ENCODE measurements at places on chromosomes 5 and 9. TPM values are rescaled to one million over a fixed set of nuclear protein-coding genes. Genes with fewer than 3 reads are reported as not detected.

DNA sequence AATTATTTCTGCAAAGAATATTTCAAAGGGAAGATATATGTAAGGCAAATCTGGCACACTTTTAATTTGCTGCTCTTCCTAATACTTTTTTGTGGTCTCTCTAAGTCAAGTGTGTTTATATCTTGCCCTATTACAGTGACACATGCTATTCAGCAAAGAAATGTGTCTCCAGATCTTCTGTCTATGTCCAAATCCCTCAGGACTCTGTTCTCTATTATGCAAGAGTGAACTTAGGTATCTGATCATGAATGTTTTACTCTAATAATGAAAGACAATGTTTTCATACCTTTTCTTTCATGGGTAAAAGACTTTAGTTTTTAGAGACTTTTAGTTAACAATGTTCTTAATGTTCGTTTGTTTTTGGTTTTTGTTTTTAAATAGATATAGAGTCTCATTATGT is 255.4 kb upstream of the DAB2 start:
- no peak for DNase-seq

GRCh38 chr9:122130837-122131236 is 28.7 kb downstream of the NDUFA8 start:
- no peak for DNase-seq

GRCh38 chr5:66565878-66566277 is 30.3 kb upstream of the MAST4 start:
- DNase-seq, result no peak

GRCh38 chr5:11224436-11225187 is 463.6 kb upstream of the DAP start:
- no peak for DNase-seq

GRCh38 chr5:14414007-14414406 is 167.6 kb upstream of the OTULINL start:
- DNase-seq, result no peak

DNA sequence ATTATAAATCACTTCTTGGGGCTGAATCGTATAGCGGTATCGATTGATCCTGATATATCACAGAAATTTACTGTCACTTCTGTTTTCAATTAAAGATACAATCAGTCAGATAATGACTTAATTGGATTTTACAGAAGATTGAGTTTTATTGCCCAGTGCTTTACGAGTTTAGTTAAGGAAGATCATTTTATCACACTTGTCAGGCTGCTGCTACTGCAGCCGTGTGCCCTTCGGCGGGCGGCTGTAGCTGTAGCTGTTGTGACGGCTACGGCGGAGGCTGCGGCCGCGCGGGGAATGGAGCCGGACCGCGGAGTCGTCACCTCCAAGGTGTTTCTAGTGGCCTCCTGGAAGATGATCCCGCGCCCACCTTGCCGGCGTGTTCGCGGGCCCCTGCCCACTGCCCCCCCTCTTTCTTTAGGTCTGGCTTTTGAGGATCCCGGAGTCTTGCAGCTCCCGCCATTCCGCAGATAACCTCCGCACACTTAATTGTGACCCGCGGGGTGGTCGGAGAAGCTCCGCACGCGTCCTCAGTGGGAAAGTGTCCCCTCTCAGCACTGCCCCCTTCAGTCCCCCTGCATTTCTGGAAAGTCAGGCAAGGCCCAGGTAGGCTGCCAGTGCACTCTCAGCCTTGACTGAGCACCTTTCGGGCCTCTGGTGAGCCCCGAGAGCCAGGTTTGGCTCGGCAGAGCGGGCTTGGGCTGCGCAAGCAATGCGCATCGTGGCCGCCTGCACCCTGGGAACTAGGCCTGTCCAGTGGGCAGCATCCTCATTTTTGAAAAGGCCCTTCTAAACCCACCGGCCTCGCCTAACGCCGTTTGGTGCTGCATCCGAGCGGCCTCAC is 6.9 kb upstream of the DMRT3 start:
- no peak for DNase-seq

DNA sequence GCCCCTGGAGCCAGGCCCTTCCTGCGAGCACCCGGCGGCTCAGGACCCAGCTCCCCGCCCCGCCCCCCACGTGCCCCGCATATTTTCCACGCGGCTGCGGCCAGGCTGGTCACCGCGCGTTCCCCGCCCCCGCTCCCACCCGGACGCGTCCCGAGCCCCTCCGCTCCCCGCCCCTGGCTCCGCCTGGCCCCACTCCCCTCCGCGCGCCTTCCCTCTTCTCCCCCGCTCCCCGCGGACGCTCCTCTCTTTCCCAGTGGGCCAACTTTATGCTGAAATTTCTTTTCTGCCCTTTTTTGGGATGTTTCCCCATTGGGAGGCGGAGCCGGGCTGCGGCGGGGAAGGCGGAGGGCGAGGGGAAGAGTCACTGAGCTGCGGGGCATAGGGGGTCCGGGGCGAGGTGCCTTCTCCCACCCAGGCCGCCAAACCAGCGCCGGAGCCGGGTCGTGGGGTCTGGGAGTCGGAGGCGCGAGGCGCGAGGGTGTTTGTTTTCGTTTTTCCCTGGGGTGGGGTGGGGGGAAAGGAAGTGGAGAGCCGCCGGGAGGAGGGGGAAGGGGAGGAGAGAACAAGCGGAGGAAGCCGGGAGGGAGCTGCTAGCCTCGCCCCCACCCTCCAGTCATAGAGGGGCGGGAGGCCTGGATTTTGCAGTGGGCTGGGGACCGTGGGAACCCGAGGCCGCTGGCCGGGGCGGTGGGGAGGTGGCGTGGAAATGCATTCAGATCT is 1.0 kb upstream of the TPM2 start:
- peak; percentile 93 for DNase-seq

DNA sequence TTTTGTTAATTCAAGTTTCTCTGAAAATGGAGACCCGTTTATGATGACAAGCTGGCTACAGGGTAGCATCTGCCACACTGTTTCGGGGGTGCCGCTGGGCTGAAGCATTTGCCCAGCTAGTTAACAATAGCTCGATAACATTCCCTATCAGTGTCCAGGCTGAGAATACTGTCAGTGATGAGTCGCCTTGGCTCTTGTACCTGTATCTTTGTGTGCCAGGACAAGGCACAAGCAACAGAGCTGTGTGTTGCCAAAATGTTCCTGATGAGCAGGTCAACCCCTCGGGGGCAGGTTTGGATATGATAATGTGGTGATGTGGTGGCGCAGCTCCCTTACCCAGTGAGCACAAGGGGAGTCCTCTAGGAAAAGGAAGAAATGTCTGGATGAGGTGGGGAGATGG is 7.0 kb downstream of the TGFBI start:
- peak; percentile 54 for DNase-seq

- DNase-seq, result no peak
Observed at GRCh38 chr9:87127978-87128614, 180.8 kb upstream of the GAS1 start.

DNA sequence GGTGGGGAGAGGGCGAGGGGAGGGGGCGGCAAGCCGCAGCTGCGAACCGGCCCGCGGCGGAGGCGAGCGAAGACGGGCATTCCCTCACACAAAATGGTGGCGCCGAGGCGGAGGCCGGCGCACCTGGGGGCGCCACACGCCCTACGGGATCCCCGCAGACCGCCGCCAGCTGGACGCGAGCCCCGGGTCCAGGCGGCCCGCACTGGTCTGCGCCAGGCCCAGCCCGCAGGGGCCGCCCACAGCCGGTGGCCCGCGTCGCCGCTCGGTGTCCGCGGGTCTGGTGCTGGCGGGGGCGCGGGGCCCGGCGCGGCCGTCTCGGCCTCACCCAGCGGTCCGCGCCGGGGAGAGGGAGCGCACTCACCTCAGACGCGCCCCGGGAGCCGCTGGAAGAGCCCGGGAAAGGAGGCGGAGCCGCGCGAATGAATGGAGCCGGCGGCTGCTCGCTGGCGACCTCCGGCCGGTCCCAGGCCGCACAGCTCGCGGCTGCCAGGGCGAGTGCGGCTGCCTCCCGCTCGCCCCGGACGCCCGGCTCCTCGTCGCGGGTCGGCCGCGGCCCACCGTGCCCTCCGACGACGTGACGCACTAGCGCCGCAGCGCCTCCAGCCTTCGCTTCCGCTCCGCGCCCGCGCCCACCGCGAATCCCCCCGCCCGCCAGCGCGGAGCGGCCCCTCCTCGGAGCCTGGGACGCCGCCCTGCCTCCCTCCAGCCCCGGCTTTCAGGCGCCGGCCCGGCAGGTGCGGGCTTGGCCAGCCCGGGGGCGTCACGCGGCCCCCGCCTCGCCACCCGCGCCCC is at the start of gene FAM169A:
FAM169A (minus strand) TSS at position 584 of the 792 bp plus-strand sequence. CDS start 24,711 bp downstream, outside the sequence.
- peak; percentile 33 for DNase-seq

DNA sequence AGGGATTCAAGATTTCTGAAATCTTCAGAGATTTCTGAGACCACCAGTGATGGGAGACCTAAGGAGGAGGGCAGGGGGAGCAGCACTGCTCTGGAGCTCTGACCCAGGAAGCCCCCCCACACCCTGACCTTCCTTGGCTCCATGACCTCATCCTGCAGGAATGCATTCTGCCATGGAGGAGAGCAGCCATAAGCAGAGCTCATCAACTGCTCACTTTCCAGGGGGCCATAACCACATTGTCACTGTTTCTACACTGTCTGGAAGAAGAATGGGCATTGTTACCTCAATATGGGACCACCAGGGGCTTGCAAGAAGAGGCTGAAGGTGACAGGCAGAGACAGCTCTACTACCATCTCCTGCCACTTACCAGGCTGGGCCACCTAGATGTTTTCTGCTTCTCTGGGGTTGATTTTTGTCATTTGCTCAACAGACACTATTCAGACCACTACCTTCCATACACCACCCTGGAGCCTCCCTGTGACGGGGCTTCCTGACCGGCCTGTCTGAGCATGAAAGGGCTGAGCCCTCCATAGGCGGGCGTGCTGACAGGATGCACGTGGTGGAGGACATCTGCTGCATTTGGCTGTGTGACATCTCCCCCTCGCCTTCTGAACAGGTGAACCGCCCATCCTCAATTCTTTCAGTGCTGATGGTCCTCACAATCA is 2.3 kb upstream of the TSC1 start:
- DNase-seq, result no peak

GRCh38 chr9:93546356-93546755 is 30.0 kb upstream of the PHF2 start:
- no peak for DNase-seq

DNA sequence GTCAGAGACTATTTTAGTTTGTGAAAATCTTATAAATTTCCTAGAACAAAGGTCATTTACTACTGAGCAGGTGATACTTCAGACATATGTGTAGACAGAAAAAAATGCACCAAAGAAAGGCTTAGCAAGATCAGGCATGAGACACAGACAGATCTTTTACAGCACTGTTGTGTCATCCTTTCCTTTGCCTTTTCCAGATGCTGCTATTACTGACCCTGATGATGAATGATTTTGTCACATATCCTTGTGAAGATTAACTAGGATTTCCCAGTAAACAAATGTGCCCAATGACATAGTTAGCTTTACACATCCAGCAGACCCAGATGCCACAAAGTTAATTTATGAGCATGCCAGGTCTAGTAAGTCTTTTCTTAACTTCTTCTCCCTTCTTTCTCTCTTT is 68.2 kb downstream of the DMRTA1 start:
- DNase-seq, result no peak

DNA sequence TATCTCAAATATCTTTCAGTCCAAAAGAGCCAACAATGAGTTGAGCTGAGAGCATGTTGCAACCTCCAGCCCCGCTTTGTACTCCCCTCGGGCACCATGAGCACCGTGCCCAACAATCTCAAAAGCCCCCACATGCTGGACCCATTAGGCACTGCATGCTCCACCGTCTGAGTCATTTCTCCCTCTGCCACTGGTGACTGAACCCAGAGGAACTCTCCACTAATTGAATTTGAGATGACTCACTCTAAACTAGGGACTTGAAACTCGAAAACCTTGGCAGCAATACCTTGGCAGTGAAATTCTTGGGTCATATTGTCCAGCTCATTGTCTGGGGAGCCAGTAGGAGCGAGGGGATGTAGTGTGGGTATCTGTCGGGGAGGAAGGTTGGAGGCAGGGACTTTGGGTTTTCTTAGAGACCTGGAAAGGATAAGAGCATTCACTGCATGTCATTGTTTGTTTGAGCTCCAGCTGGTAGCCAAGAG is 49.9 kb upstream of the SLIT3 start:
- DNase-seq, result peak; percentile 46

- DNase-seq, result peak; percentile 96
Observed at GRCh38 chr9:133534346-133535291, at the start of gene ADAMTSL2. Gene ADAMTSL2, plus strand, starts transcription at chr9:133534704. Its CDS starts 2,009 bp downstream, at chr9:133536713.

GRCh38 chr5:81075041-81075440 is 114.9 kb downstream of the RASGRF2 start:
- no peak for DNase-seq

- no peak for DNase-seq
Observed at GRCh38 chr5:79800979-79801827, 111.6 kb downstream of the CMYA5 start.

- no peak for DNase-seq
Observed at GRCh38 chr5:122915717-122916461, 70.5 kb downstream of the SNX24 start.

DNA sequence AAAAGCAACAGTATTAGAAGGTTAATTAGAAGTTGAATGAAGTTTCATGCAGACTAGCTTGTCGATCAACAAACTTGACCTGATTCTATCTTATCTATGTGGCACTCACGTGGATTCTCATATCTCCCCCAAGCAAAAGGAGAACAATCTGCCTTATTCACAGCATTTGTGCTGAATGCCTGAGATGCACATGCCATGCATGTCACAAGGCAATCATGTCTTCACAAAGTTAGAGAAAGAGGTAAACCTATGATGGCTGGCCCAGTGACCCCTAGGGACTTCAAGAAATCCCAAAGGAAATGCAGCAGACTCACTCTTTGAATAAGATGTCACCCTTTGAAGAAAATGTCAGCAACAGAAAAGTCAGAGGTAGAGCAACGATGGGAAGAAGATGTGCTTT is 17.6 kb upstream of the SHOC1 start:
- DNase-seq, result no peak

DNA sequence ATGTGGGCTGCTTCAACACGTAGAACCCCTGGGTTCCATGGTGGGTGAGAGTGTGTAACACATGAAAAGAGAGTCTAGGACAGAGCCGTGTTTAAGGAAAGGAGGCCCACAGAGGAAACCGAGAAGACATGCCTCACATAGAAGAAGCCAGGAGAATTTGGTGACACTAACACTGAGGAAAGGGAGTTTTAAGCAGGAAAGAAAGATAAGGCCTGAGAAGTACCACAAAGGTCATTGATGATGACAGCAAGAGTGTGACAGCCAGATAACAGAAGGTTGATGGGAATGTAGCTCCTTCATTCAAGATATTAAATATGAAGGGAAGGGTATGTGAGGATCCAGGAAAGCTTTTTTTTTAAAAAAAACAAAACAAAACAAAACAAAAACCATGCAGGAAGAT is 72.4 kb upstream of the SPRY4 start:
- no peak for DNase-seq

The COL15A1 gene
- polyA plus RNA-seq, result 22.5 TPM

The ZDHHC21 gene
- polyA plus RNA-seq, result 5.3 TPM

The COL5A1 gene
- polyA plus RNA-seq, result 15.4 TPM

The CDC14B gene
- polyA plus RNA-seq, result 5.9 TPM

The IL7R gene
- polyA plus RNA-seq, result 0.68 TPM

The MEGF9 gene
- polyA plus RNA-seq, result 6.2 TPM

The SPOCK1 gene
- polyA plus RNA-seq, result 41.0 TPM

The ARHGEF37 gene
- polyA plus RNA-seq, result 10.4 TPM

The FOXD4L5 gene
- polyA plus RNA-seq, result not detected

The RPP25L gene
- 49.0 TPM for polyA plus RNA-seq

The FGF18 gene
- 1.2 TPM for polyA plus RNA-seq

The NEURL1B gene
- 16.7 TPM for polyA plus RNA-seq

The MCIDAS gene
- not detected for polyA plus RNA-seq

The PLEKHG4B gene
- polyA plus RNA-seq, result under 0.01 TPM
